Body of pancreas (tissue), 4 donors: ENCODE measurements at places on chromosomes 6 and 20. TPM values are rescaled to one million over a fixed set of nuclear protein-coding genes. Genes with fewer than 3 reads are reported as not detected.

- DNase-seq = no peak
- H3K36me3 ChIP-seq = no peaks in the 10 kb centered on the region
- no peak overlapping the region for H3K4me3 ChIP-seq
- no peaks in the 10 kb centered on the region for H3K4me1 ChIP-seq
These were observed 418.6 kb downstream of the CDKAL1 start for GRCh38 chr6:20952699-20953474.

DNA sequence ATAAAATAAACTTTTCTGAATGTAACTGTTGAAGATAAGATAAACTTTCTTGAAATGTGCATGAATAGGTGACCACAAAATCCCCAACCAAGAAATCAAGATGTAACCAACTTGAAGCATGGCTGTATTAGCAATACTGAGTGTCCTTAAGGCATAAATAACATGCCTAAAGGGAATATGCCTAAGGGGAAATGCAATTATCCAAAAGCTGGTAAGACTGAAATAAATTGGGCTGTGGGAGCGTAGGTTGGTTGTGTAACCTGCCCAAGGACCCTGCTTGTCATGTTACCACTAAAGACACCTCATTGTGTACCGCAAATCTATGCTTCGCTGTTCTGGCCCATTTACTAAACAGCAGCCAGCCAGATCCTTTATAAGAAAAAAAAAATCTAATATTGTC lies 200.8 kb upstream of the PDE10A start:
- no peak for DNase-seq
- no peaks in the 10 kb centered on the region for H3K36me3 ChIP-seq
- no peaks in the 10 kb centered on the region for H3K4me1 ChIP-seq
- H3K4me3 ChIP-seq = no peak overlapping the region
- H3K27me3 ChIP-seq = no peaks in the 10 kb centered on the region
- H3K27ac ChIP-seq = no peak overlapping the region

- H3K4me1 ChIP-seq = no peaks in the 10 kb centered on the region
- no peak overlapping the region for H3K4me3 ChIP-seq
- no peak for DNase-seq
- H3K27me3 ChIP-seq = no peaks in the 10 kb centered on the region
These were observed 171.3 kb downstream of the TPBG start for GRCh38 chr6:82534876-82535275.

Gene SRPK1
- 30.4 TPM for total RNA-seq

- no peak overlapping the region for H3K27ac ChIP-seq
- H3K4me1 ChIP-seq = no peaks in the 10 kb centered on the region
- H3K36me3 ChIP-seq = no peaks in the 10 kb centered on the region
- no peak overlapping the region for H3K4me3 ChIP-seq
- H3K27me3 ChIP-seq = no peaks in the 10 kb centered on the region
These were observed 68.2 kb upstream of the FUCA2 start for GRCh38 chr6:143579703-143580102.

DNA sequence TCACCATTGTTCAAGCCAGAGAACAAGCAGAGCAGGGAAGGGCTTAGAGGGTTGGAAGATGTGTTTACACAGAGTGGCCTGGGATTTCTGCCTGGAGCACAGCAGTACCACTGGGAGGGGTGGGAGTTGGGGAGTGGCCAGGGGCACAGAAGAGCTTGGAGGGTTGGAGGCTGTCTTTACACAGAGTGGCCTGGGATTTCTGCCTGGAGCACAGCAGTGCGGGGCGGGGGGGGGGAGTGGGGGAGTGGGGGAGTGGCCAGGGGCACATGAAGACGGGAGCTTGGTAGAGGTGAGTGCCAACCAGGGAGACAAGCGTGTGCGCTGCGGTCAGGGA lies 50.9 kb downstream of the WDR27 start:
- no peak for DNase-seq
- H3K27ac ChIP-seq = no peak overlapping the region
- H3K36me3 ChIP-seq = no peaks in the 10 kb centered on the region
- H3K4me1 ChIP-seq = no peaks in the 10 kb centered on the region

GRCh38 chr6:4883298-4883697 lies 107.1 kb downstream of the CDYL start:
- H3K27me3 ChIP-seq = no peaks in the 10 kb centered on the region
- H3K27ac ChIP-seq = no peak overlapping the region
- no peak overlapping the region for H3K4me3 ChIP-seq
- peaks cover 7% of the 10 kb centered on the region for H3K4me1 ChIP-seq

DNA sequence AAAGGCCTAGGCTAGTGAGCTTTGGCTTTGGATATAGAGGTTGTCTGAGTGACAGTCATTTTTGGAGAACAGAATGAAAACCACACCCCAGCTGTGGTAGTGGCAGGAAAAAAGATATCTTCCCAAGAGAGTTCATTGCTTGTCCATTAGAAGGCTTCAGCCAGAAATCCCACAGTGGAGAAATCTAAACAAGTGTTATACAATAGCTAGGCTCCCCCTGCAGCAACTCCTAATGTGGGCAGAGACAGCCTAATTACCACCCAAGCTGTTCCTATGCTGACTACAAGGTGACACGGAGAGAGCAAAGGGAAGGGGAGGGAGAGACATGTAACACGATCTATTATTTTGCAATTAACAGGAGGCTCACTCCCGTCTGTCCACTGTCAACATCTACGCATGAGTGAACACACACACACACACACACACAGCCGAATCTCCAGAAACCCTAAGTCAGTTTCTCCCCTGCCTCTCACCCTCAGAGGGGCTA lies 147.5 kb upstream of the TCF21 start:
- H3K27ac ChIP-seq = no peak overlapping the region
- no peaks in the 10 kb centered on the region for H3K36me3 ChIP-seq
- H3K4me3 ChIP-seq = no peak overlapping the region
- no peaks in the 10 kb centered on the region for H3K4me1 ChIP-seq

DNA sequence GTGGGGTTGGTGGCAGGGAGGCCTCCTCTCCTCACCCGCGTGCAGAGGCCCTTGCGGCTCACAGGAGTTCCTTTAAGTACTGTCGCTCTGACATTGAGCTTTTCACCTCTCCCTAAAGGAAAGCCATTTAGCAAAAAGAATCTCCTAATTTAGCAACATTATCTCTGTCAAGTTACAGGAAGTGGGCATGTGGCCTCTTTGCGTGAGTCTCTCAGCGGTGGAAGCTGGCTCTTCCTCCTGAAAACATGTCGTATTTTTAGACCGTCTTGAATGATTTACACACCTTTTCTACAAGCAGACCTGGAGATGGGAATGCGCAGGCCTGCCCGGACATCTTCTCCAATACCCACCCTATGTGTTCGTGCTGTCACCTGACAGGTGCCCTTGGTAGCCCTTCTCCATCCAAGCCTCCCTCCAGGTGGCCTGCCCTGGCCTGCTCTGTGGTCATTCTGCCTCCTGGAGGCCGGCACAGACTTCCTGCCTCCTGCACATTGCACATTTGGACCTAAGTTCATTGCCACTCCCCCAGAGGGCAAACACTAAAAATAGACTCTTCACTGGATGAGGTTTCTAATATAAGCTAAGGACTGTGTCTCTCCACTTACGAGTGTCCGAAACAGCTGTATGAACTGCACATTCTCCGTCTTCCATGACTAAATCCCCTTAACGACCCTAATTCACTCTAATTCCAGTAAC lies 18.5 kb upstream of the PHACTR3 start:
- no peaks in the 10 kb centered on the region for H3K36me3 ChIP-seq
- DNase-seq = no peak
- H3K4me3 ChIP-seq = no peak overlapping the region
- H3K27me3 ChIP-seq = no peaks in the 10 kb centered on the region
- H3K4me1 ChIP-seq = no peaks in the 10 kb centered on the region

DNA sequence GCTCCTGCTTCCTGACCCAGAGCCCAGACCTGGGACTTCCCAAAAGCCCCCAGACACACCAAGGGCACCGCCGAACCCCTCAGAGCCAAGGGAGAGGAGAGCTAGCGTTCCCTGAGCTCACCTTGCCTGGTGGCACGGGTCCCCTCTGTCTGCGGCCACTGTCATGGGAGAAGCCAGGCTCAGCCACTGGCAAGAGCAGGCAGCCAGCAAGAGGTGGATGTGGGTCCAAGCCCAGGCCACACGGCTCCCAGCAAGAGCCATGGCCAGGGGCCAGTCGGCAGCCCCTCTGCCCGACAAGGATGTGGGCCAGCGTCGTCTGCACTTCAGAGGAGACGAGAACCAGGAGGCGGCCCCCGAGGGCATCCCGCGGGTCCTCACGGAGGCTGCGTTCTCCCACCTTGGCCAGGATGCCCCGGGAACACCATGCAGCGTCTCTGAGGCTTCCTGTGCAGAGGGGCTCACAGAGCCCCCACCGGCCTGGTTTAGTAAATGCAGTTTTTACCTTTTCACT lies 2.2 kb upstream of the PPDPF start:
- no peak overlapping the region for H3K27ac ChIP-seq
- no peak overlapping the region for H3K4me3 ChIP-seq
- no peak for DNase-seq
- H3K4me1 ChIP-seq = peaks cover 24% of the 10 kb centered on the region
- no peaks in the 10 kb centered on the region for H3K36me3 ChIP-seq
- no peaks in the 10 kb centered on the region for H3K27me3 ChIP-seq

Gene BPI
- total RNA-seq = not detected

- no peaks in the 10 kb centered on the region for H3K27me3 ChIP-seq
- no peaks in the 10 kb centered on the region for H3K36me3 ChIP-seq
- H3K27ac ChIP-seq = no peak overlapping the region
- no peak for DNase-seq
- H3K4me1 ChIP-seq = no peaks in the 10 kb centered on the region
These were observed 118.1 kb downstream of the RWDD2A start for GRCh38 chr6:83311231-83311630.

Gene OR2H2
- total RNA-seq = not detected

DNA sequence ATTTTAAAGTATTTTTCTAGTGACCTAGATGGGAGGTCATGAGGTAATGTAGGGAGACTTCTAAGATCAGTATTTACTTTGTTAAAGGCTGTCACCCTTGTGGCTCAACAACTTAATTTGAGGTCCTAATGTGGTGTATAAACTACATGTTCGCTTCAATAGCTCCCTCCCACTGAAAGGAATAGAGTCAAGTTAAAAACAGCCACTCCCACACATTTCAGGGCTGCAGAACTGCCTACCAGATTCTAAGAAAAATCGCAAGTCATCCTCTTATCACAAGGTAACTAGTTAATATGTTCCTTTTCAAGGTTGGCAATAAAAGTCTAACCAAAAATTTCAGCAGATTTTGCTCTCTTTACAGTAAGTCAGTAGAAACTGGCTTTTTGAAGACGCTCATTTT lies 15.1 kb downstream of the GSTA1 start:
- peak; percentile 71 for DNase-seq
- peaks cover 6% of the 10 kb centered on the region for H3K36me3 ChIP-seq
- no peak overlapping the region for H3K4me3 ChIP-seq

DNA sequence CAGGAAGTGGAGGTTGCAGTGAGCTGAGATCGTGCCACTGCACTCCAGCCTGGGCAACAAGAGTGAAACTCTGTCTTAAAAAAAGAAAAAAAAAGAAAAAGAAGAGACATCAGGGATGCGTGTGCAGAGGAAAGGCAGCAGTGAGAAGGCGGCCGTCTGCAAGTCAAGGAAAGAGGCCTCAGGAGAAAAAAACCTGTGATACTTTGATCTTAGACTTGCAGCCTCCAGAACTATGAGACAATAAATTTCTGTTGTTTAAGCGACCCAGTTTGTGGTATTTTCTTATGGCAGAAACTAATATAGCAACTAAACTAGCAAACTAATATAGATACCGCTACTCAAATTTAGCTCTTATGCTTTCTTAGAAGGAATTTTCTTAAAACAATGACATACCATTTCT lies 36.1 kb downstream of the FGD2 start:
- H3K27ac ChIP-seq = no peak overlapping the region
- H3K4me1 ChIP-seq = peaks cover 34% of the 10 kb centered on the region

GRCh38 chr20:38405132-38405531 lies 30.0 kb downstream of the SNHG17 start:
- no peak overlapping the region for H3K27ac ChIP-seq
- no peaks in the 10 kb centered on the region for H3K36me3 ChIP-seq
- H3K4me1 ChIP-seq = no peaks in the 10 kb centered on the region
- no peaks in the 10 kb centered on the region for H3K27me3 ChIP-seq
- no peak for DNase-seq
- H3K4me3 ChIP-seq = no peak overlapping the region
